ENCODE measurements at places on chromosomes 12 and 14. TPM values are rescaled to one million over a fixed set of nuclear protein-coding genes. Genes with fewer than 3 reads are reported as not detected.

DNA sequence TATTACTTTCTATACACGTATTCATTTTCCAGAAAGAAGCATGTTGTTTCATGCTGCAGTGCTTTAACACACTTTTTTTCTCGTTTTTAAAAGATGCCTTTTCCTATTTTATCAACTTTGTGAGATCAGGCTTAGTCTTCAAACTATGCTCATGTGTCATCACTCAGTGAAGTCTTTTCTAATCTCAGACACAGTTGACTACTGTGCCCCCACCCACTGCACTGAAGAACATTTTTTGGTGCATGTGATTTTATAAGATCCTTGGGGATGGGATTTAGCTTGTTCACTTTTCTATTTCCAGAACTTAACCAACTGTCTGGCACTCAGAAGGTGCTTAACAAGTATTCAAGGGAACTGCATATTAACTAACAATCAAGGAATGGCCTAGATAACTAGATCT, 85.5 kb downstream of the CDK17 start:
- no peak for DNase-seq

CLEC9A gene
- not detected for total RNA-seq

- peak; percentile 33 for DNase-seq
Observed at GRCh38 chr12:56462565-56462964, 5.8 kb upstream of the SPRYD4 start.

HPD gene
- 0.48 TPM for total RNA-seq

DNA sequence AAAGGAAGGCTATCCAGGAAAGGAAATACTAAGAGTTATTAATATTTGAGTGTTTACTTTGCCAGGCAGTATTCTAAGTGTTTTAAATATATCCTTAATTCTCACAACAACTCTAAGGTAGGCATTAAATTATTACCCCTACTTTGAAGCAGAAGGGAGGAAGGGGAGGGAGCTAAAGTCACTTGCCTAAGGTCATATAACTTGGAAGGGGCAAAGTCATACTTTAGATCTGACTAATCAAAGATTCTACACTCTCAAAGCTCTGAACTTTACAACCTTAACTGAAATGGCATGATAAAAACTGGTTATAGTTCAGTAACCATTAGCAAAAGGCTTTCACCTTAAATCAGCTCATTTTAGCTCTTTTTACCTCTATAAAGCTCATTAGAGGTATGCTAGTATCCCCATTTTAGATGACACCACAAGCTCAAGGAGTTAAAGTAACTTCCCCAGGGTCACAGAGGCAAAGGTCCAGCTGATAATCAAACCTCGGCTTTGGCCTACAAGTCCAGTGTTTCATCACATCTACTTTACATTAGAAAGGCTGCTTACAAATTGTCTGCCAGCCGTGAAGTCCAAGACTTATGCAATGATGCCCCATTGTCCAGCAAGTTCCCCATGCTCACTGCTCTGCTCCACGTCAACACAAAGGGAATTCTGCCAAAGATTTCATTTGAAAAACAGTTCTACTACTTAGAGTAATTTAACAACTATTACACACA, 223.9 kb downstream of the MED13L start:
- DNase-seq = no peak

GRCh38 chr12:152440-152839, 61.5 kb downstream of the SLC6A12 start:
- DNase-seq = no peak

RPS6KL1 gene
- 10.6 TPM for total RNA-seq

CDK4 gene
- 125 TPM for total RNA-seq

PLEKHH1 gene
- total RNA-seq = 48.3 TPM

DNA sequence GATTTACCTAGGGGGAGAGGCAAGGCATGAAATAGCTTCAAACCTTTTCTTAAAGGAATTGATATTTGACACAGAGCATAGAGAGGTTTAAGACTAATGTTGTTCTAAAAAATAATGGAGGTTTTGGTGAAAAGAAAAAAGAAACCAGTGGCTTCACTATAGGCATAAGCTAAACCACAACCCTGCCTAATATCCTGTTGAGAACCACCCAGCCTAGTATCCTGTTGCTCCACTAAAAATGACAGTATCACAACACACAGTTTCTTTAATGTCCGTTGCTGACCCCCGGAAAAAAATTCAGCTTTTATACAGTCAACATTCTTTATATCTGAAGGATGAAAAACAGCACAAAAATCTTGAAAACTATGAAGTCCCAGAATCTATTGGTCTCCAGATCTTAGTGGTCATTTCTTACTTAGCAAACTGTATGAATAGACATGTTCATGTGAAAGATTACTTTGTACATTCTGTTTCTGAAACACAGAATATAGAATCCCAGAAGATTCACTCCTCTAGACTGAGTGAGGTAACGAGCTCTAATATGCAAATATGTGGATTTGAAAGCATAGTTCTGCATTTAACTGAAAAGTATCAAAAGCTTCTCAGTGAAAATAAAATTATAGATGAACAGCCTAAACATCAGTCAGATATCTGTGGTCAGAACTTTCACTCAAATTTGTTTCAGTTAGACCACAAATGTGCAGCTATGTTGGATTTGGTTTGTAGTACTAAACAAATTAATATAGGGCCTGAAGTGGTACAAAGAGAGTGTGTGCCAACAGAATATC, 40.5 kb downstream of the GALC start:
- DNase-seq = no peak

GRCh38 chr14:20631023-20631879, 10.2 kb downstream of the OR6S1 start:
- no peak for DNase-seq

DNA sequence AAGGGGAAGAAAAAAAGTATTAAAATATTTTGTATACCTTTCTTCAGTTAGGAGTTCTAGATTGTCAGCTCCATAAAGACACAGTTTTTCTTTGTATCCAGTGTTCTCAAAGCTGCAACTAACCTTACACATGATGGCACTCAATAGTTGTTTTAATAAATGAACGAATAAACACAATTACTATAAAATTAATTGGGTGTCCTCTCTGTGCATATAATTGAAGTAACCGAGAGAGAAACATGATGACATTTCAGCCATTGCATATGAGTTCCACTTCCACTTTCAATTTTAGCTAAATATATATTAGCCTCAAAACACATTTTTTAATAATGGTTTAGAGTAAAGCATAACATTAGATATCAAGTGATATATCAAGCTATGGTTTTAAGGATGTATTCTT, 671.2 kb downstream of the LRFN5 start:
- no peak for DNase-seq

GRCh38 chr12:7834701-7835100, 38.0 kb downstream of the SLC2A14 start:
- DNase-seq = no peak

DNA sequence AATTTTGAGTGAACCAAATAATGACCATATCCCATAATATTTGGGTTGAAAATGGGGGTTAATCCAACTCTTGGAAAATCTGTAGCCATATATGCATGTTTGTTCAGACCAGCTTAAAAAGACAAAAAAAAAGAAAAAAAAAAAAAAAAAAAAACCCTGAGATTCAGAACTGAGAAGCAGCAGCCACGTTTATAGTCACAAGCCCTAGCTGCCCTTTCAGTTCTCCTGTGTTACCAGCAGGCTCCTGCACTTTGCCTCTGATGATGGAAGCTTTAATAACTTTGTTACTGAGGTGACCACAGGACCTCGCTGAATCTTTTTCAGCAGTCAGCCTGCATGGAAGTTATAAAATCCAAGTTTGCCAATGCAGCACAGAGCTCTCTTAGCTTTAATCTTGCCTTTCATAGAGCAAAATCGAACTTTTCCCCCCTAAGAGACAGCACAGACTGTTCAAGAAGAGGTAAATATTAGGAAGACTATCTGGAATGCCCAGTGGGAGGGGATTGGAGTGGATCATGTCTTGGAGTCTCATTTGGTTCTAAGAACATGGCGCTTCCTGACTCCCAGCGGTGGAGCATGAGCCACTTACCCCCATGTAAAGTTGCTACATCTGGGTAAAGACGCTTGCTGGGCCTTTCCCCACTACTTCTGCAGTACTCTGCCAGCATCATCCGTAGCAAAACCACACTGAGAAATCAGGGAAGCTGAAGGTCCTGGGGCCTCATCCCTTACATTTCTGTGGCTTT, 20.6 kb downstream of the GNG2 start:
- no peak for DNase-seq

DNA sequence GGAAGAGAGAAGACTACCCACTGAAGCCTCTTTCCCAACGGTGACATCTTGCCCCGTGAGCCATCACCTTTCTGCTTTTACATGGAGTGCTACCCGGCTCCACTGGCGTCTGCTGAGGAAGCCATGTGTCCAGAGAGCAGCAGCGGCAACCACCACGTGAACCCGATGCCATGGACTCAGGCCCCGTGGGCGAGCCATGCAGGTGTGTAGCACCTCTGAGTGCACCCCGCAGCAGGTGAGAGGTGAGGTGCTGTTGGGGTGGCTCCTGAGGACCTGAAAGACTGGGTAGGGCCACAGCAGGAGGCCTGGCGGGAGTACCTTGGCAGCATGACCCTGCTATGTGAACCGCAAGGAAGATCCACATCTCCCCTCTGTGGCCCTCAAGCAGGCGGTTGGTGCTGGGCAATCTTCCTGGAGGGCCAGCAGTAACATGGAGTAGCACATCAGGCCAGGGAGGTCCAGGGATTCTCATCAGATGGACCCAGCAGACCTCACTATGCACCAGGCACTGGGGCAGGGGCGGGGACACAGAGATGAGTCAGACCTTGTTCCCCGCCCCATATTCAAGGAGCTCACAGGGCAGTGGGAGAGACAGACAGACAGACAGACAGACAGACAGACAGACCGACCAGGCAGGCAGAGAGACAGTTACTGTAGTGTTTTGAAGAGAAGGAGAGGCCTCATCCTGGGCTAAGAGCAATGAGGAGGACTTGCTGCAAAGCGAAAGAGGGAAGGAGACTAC, 129.6 kb downstream of the PAPOLA start:
- DNase-seq = no peak

DNA sequence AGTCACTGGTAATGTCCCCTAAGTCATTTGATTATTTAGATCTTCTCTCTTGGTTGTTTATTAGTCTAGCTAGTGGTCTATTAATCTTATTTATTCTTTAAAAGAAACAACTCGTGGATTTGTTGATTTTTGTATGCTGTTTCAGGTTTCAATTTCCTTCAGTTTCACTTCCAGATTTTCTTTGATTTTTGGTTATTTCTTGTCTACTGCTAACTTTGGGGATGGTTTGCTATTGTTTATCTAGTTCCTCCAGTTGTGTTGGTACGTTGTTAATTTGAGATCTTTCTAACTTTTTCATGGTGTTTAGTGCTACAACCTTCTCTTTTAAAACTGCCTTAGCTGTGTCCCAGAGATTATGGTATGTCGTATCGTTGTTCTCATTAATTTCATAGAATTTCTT, 18.5 kb upstream of the CD69 start:
- DNase-seq = no peak

PIK3C2G gene
- not detected for total RNA-seq

DNA sequence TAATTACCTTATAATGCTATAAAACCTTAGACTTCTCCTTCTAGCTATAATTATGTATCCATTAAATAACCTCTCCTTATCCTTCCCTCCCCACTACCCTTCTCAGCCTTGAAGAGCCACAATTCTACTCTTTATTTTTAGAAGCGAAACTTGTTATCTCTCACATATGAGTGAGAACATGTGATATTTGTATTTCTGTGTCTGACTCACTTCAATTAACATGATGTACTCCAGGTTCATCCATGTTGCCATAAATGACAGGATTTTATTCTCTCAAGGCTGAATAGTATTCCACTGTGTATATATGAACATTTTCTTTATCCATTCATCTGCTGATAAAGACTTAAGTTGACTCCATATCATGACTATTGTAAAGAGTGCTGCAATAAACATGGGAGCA, 485.6 kb downstream of the FLRT2 start:
- DNase-seq = no peak

RNU4-1 gene
- total RNA-seq = 2,477 TPM

CFAP251 gene
- total RNA-seq = 2.9 TPM

- DNase-seq = no peak
Observed at GRCh38 chr14:106872611-106873446, 1346.4 kb downstream of the TMEM121 start.

DNA sequence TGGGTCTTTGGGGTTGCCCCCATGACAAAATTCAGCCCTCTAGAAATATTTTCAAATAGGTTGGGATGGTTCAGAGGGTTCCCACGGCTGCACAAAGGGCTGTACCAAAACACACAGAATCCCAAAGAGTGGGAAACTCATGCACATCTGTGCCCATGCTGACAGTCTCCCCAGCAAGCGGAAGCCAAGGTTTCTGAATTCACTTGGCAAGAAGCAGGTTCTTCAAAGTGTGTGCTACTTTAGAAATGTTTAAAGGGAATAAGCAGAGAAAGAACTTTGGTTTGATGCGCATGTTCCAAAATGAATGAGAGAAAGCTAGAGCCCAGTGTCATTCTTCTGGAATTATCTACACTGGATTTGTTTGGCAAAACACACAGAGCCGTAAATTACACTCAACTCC, 46.7 kb downstream of the FOXN3 start:
- DNase-seq = no peak

DNA sequence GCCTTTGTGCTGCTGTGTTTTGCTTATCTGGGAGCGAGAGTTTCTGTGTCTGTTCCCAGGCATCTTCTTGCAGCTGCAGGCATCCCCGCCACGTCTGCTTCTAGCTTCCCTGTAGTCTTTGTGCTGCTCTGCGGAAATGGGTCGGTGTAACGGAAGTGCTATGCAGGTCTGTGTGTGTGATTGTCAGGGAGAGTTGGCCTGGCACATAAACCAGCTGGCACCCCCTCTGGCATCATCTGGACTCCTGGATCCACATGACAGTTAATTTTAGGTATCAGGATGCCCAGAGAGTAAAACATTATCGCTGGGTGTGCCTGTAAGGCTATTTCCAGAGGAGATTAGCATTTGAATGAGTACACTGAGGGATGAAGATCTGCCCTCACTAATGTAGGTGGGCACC, 9.4 kb upstream of the OASL start:
- no peak for DNase-seq

- DNase-seq = no peak
Observed at GRCh38 chr12:34215893-34216285, 193.6 kb downstream of the ALG10 start.

DNA sequence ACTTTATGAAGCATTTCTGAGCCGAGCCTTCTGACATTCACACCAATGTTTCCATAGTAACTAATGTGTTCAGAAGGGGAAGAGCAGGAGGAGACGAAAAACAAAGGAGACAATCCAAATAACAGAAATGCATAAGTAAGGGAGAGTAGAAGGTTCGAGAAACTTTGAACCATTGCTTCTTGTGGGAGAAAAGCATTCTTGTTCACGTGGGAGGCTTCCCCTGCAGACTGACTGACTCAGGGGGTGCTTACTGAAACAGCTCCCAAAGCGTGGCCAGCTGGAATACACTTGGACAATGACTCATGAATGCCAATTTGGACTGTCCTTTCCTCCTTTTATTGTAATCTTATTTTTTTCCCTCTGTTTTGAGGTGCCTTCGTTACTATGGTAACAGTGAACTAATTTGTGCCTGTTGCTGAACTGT, 73.9 kb downstream of the NEDD1 start:
- no peak for DNase-seq

- DNase-seq = no peak
Observed at GRCh38 chr14:60482743-60483142, 3.1 kb downstream of the C14orf39 start.

GRCh38 chr12:4526923-4527546, 11.7 kb upstream of the RAD51AP1 start:
- DNase-seq = no peak

- DNase-seq = no peak
Observed at GRCh38 chr14:92632546-92633273, 115.7 kb downstream of the LGMN start.

Measured in WTC11 (cell line).